ENCODE measurements at places on chromosomes 12 and 14. TPM values are rescaled to one million over a fixed set of nuclear protein-coding genes. Genes with fewer than 3 reads are reported as not detected.

DNA sequence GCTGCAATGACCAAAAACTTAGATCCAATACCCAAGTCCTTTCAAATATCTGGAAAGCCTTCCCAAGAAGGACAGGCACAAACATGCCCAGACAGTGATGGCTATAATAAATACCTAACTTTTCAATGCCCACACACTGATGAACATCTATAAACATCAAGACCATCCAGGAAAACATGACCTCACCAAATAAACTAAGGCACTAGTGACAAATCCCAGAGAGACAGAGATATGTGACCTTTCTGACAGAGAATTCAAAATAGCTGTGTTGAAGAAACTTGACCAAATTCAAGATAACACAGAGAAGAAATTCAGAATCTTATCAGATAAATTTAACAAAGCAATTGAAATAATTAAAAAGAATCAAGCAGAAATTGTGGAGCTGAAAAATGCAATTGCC lies 38.7 kb upstream of the INSM2 start:
- no peak for DNase-seq

Gene TOMM20L
- total RNA-seq: not detected

Gene SUSD6
- total RNA-seq: 20.8 TPM

- no peak for DNase-seq
These were observed 10.9 kb upstream of the SALL2 start for GRCh38 chr14:21537090-21537424.

Gene POTEG
- not detected for total RNA-seq

DNA sequence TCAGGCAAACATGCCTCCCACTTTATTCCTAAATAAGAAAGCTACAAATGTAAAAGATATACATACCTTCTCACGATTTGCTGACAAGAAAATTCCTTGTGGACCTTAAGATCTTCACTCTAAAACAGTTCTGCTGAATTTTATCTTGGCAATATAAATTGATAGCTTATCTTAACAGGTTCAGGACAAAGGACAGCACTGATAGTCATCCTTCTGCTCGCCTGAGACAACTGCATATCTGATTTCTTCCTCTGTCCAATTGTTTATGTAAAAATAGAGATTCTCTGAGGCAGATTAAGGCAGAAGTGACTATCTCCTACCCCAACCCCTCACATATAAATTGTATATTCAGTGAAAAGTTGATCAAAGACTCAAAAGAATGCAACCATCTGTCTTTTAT lies 44.9 kb downstream of the CAPZA3 start:
- DNase-seq: no peak

GRCh38 chr12:107779077-107779831 lies 4.8 kb downstream of the ASCL4 start:
- no peak for DNase-seq

DNA sequence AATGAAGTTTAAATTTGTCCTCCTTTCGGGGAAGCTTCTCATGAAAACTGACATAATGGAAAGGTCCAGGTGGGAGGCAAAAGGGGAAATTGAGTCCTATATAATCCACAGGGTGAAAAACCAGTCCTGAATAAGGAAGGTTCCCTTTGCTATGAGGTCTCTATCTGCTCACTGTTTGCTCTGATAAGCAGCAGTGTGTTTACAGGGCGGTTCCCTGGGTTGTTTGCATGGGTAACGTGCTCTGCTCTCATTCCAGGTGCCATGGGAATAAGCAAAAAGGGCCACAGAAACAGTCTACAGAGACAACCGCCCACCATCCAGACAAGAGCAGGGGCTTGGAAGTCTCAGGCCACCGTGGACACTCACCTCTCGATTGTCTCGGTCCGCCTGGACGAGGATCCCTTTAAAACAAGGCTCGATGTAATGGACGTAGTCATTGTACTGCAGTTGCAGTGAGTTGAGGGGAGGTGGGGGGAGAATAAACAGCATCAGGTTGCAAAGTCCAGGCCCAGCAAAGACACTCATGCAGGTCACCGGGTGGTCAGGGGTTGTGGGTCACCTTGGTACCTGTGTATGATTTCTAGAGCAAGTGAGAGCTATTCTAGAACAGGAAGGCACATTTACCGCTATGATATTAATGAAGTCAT lies 32.7 kb downstream of the CACNA2D4 start:
- DNase-seq: no peak

DNA sequence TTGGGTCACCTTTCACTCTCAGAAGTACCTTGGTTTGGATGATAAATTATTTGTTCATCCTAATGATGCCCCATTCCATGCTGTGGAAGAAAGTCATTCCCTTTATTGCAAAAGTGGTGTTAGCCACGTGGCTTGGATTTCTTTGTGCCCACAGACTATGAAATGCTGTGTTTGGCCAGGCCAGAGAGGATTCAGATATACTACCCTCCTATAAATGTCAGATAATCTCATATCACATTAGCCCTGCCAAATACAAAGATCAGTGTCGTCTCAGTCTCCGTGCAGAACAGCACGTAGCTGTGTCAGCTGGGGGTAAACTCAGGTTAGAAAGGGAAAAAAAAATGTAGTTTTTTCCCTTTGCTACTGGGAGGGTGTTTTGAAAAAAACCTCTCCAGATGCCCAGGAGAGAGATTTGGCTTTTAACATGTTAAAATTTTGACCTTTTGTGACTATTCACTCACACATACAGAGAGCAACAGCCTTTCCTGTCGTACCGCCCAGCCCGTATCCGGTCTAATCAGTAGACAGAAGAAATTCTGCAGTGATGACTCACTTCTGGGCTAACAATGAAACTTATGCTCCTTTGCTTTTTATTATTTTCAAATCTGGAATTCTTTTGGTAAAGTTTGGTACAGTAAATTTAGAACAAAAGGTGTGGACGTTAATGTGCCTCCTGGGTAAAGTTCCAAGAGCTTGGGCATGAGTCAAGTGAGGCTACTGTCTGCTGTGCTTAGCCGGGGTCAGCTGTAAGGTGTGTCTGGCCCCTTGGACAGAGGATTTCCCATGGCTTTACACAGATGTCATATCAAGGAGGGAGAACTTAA lies 8.5 kb upstream of the PTPRB start:
- DNase-seq: peak; percentile 67

- no peak for DNase-seq
These were observed 16.8 kb downstream of the NIN start for GRCh38 chr14:50814161-50814560.

Gene ABCB9
- total RNA-seq: 3.9 TPM

DNA sequence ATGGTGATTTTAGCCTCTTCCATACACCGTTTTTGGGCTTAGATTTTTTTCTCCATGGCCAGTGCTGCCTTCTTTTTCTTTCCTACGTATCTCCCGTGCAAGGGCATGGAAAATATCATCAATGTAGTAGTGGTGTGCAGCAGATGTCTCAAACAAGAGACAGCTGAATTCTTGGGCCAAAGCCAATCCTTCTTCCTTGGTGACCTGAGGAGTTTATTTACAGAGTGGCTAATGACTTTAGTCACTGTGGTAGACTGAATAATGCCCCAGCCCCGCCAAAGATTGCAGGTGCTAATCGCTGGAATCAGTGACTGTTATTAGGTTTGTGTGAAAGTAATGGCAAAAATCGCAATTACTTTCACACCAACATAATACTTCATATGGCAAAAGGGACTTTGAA lies 235.5 kb upstream of the NOS1 start:
- no peak for DNase-seq

- DNase-seq: peak; percentile 89
These were observed 20.4 kb downstream of the NINJ2 start for GRCh38 chr12:642633-643474.

DNA sequence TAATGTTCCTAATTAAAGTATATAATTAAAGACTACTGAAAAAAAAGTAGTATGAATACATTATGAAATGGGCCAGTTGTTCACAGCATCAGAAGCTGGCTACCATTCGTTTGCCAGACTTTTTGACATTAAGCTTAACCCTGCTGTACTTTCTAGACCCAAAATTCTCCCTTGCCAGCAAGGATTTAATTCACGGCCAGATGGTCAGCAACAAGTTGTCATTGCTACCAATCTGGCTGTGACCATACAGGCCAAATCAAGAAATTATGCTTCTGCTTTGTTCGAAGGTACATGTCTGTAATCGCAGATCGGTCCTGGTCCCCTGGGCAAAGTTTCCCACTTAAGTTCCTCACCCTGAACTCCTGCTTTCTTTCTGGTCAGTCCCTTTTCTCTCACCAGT lies 217.7 kb upstream of the ATXN7L3B start:
- DNase-seq: no peak

Gene TTC6
- total RNA-seq: not detected

Gene SRRM4
- total RNA-seq: 0.30 TPM

DNA sequence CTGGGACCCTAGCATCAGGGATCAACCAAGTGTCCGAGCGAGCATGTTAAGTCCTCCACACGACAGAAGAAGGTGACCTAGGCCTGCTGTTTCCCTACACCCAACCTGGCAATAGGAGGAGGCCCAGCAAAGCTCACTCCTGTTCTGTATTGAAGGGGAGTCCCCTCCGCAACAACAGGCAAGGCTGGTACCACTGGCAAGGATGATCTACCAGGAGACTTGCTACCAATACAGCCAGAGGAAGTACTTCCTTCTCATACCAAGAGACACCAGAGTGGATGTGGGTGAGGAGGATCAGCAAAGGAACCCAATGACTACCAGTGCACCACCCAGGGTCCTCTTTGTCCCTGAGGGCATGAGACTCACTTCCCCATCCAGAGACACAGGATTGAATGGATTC lies 4.9 kb downstream of the KLRC1 start:
- no peak for DNase-seq

Gene EPYC
- not detected for total RNA-seq

DNA sequence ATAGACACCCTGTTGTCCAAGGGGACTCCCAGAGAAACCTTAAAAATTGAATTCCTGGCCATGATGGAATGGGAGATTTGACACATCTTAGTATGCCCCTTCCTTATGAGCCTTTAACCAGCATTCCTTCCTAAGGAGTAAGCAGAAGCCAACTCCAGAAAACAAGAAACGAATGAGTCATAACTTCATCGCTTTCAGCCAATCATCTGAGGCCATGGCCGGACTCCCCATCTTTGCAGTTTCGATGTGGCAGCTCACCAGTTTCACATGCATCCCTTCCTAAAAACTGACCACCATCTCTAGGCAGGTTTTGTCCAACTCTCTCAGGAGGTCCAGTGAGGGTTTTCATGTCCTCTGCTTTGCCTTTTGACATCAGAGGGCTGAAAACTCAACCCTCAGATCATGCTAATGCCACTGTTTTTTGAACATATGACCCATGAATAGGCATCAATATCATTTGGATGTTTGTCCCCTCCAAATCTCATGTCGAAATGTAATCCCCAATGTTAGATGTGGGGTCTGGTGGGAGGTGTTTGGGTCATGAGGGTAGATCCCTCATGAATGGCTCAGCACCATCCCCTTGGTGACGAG lies 19.9 kb downstream of the DAAM1 start:
- no peak for DNase-seq

GRCh38 chr14:79011091-79011919 lies 841.1 kb downstream of the NRXN3 start:
- DNase-seq: no peak

Gene PGF
- 5.1 TPM for total RNA-seq

Gene MYRFL
- 0.11 TPM for total RNA-seq

Gene GPRC5D
- total RNA-seq: not detected

DNA sequence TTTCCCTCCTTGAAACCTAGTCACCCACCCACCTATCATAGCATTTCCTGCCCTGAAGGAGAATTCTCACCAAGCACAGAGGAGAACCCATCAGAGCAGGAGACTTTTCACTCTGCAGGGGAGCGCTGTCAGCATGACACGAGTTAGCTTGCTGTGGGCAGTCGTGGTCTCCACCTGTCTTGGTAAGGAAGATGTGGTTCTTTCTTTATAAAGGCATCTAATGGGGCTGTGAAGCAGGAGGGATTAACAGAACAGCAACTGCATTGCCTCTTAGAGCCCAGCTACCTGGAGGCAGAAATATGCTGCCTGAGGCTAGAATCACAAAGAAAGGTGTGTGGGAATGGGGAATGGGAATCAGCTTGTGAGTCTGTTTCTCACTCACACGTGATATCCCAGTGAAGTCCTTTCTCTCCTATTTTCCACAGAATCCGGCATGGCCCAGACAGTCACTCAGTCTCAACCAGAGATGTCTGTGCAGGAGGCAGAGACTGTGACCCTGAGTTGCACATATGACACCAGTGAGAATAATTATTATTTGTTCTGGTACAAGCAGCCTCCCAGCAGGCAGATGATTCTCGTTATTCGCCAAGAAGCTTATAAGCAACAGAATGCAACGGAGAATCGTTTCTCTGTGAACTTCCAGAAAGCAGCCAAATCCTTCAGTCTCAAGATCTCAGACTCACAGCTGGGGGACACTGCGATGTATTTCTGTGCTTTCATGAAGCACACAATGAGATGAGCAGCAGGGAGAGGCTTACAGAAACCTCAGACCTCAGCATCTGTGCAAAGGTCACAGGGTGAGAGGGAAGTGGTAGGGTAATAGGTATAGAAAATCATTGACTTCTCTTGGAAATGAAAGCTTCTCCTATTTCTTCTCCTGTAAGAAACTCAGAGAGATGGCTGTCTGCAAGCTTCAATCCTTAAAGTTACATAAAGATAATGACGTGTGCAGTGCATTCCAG lies 316.9 kb downstream of the DAD1 start:
- no peak for DNase-seq

Gene AMDHD1
- total RNA-seq: 1.0 TPM

DNA sequence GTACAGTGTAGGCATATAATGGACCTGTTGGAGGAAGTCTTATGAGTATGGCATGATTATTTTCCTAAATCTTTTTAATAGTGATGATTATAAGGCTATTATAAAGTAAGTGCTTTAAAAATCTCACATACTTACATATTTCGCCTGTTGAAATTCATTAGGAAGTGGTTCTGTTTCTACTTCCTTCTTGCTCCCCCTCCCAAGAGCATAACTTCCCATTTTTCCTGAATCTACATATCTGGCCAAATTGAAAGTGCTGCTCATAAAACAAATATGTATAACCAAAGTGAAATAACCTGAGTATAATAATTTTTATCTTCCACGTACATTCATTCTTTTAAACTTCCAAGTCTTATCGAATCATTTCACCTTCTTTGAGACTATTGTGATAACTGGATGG lies 455.6 kb upstream of the SEL1L start:
- DNase-seq: no peak

GRCh38 chr12:54945082-54945481 lies 39.5 kb downstream of the TESPA1 start:
- DNase-seq: no peak

- DNase-seq: no peak
These were observed 279.9 kb downstream of the RPS29 start for GRCh38 chr14:49306152-49306751.

- no peak for DNase-seq
These were observed 253.9 kb downstream of the LRFN5 start for GRCh38 chr14:41860586-41860985.

Gene RXYLT1
- total RNA-seq: 14.3 TPM

- no peak for DNase-seq
These were observed 846.8 kb downstream of the NRXN3 start for GRCh38 chr14:79016828-79017505.

GRCh38 chr12:2384533-2385351 lies 332.0 kb downstream of the CACNA1C start:
- no peak for DNase-seq

Gene REC8
- total RNA-seq: 1.7 TPM

Gene FGF6
- total RNA-seq: not detected

DNA sequence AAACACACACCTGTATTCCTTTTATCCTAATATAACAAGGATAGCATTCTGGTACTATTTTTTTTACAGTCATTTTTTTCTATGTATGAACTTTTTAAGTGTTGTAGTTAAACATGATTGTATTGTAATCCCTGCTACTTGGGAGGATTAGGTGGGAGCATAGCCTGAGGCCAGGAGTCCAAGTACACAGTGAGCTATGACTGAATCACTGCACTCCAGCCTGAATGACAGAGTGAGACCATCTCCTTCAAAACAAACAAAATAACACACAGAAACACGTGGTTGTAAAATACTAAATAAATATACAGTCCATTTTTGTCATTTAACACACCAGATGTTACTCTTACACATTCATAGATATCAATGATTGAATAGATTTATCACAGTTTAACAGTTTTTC lies 56.9 kb downstream of the MAP4K5 start:
- DNase-seq: no peak

Data from Right ventricle myocardium superior (tissue), 1 donor.